ENCODE measurements at places on chromosomes 11 and 22.
A peak's percentile ranks its signal among the peaks of the same experiment; 100 is the strongest.

DNA sequence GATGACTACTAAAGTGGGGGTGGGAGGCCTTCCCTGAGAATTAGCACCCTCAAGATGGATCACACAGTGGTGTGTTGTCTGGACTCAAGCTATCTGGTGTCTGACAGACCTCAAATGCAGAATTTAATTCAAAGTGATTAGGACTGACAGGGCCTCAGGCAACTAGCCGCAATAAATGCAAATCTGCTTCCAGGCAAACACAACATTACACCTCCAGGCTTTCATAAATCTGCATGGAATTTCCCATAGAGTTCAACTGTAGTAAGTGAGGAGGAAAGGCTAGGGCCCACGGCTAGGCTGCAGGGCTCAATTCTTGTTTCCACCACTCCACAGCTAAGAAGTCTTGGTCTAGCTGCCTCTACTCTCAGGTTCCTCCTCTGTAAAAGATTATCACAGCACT lies 331.4 kb downstream of the LARGE1 start:
- no peak for DNase-seq

GRCh38 chr22:17347724-17348123 lies 21.5 kb upstream of the CECR2 start:
- DNase-seq, result no peak

DNA sequence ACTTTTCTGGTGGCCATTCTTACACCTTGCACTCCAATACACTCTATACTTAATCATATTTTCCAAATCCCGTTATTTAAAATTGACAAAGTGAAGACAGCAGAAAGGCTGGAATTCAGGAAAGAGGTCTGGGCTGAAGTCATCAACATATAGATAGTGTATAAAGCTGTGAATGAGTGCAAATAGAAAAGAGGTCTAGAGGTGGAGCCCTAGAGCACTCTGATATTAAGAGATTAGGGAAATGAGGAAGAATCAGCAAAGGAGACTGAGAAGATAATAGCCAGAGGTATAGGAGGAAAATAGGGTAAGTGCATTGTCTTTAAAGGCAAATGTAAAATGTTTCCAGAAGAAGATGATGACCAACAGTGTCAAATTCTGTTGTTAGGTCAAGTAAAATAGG lies 7.9 kb downstream of the CTR9 start:
- no peak for DNase-seq

DNA sequence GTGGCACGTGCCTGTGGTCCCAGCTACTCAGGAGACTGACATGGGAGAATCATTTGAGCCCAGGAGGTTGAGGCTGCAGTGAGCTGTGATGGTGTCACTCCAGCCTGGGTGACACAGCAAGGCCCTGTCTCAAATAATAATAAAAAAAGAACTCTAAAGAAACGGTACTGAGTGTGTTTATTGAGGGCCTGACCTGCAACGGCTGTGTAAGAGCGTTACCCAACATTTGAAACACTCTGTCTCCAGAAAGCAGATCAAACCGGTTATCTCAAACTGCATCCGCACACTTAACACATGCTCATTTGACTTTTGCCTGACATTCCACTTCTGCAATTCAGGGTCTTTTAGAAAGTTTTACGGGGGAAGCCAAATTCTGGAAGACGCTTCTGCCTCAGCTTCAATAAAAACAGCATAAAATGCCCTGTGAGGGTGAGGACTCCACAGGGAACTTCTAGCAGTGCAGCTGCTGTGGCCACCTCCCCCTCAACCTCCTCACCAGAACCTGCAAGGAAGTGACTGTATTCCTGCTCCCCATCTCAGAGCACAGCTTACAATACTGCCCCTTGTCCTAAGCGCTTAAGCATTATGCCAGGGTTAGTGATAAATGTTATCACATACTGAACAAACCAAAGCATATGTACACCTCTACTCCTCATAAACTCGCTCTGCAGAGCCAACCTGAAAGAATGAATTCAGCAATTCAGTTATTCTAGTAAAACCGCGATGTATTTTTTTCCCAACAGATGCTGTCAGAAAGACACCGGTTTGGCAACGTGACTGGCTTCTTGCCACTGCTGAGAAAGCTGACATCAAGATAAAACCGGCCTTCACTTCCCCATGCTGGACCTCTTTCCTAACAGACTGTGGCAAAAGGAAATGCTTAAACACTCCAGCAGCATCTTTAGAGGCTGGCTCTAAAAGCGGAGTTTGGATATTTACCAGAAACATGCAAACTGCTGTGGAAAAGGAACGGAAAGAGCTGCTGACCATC lies 52.2 kb downstream of the PRDM10 start:
- peak; percentile 42 for DNase-seq

DNA sequence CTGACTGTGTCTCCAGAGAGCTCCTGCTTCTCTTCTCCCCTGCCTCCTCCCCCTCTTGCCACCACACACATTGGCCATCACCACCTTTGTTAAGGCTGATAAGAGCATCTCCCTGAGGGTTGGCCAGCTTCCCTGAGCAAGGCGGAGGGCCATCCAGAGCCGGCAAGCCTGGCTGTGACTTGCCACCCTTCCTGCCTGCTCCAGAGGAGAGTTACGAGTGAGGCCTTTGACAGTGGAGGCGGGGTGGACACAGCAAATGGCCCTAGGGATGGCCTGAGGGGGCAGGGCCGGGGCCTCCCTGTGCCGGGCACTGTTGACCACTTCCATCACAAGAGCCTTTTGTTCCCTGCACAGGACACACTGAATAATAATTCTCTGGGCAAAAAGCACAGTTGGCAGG lies 5.4 kb downstream of the FREY1 start:
- DNase-seq, result no peak

GRCh38 chr11:32658639-32659406 lies 75.2 kb downstream of the EIF3M start:
- DNase-seq, result no peak

- DNase-seq, result peak; percentile 29
Observed at GRCh38 chr11:64566042-64566914, 24.7 kb upstream of the SLC22A12 start.

GRCh38 chr11:64032050-64032449 lies 3.7 kb upstream of the FLRT1 start:
- no peak for DNase-seq

DNA sequence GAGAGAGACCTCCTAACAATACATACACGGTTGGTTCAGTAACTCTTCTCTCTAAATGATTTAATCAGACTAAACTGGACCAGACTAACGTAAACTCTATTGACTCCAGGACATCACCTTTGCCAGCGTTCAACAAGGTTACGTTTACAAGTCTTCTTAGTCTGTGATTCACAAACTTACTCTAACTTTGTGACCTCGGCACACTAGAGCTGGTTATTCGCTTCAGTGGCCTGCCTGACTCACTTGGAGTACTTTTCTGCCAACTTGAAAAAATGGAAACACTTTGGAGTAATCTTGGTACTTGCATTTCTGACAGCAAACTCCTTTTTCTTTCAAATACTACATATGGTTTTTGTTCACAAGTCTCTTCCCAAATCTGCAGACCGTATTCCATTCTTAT lies 26.2 kb downstream of the MTMR2 start:
- no peak for DNase-seq

GRCh38 chr22:48937032-48937639 lies 890.5 kb downstream of the BRD1 start:
- no peak for DNase-seq

GRCh38 chr11:118521892-118522311 lies 5.4 kb upstream of the TTC36 start:
- DNase-seq, result no peak

GRCh38 chr11:128903248-128904061 lies 12.3 kb downstream of the KCNJ5 start:
- DNase-seq, result no peak

DNA sequence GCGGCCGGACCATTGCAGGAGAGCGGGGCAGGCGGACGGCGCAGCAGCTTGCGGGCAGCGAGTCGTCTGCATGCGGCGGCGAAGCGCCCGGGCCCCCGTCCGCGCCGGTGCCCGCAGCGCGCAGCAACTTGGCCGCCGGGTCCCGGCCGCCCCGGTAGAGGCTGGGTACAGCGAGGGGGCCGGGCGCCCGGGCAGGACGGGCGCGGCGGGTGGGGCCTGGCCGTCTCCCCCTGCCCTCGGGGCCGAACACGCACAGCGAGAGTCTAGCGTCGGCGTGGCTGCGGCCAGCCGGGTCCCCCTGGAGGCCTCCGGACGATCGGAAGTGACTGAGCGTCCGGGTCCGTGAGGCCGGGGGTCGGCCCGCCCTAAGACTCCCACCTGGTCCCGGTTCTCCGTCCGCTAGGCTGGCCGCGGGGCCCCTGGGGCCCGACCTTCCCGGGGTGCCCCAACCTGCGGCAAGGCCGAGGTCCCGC lies 775 bp upstream of the TRABD start:
- DNase-seq, result no peak

DNA sequence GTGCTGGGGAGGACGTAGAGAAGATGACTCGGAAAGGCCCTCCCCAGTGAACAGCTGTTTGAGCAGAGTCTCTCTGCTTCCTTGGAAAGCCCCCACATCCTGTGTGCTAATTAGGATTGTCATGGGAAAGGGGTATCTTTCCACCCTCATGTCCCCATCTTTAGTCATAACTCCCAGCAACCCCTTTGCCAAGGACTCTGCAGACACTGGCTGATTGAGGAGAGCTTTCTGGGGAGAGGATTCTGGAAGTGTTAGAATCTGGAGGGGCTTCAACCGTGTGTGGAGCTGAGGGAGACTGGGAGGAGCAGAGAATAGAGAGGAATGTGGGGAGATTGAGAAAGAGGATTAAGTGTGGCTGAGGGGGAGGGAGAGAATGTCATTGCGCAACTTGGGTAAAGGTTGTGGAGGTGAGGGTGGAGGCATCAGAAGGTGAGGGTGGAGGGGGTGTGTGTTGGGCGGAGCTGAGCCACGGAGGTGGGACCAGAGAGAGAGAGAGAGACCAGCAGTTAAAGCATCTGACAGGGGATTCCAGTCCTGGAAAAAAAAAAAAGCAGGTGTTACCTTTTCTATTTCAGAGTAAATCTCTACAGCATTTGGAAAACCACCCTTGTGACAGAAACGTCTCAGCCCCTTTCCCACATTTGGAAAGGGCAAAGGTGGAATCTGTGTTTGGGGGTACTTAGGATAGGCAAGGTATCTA lies 2.2 kb downstream of the DTX4 start:
- DNase-seq, result no peak

GRCh38 chr11:126581871-126582648 lies 226.6 kb downstream of the ST3GAL4 start:
- DNase-seq, result no peak

DNA sequence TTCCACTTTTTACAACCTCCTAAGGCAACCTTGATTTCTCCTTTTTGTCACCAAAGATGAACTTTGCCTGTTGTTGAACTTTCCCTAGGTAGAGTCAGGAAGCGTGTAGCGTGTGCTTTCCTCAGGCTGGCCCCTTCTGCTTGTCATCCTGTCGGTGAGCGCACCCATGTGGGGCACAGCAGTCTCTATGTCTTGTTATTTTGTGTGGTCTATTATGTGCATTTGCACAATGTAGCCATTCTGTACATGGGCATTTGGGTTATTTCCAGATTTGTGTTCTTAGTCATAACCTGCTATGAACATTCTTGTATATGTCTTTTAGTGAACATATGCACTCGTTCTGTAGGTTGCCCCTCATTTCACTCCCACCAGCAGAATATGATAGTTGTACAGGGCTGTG lies 34.9 kb downstream of the CABIN1 start:
- DNase-seq, result no peak

- DNase-seq, result no peak
Observed at GRCh38 chr11:114321621-114322257, 25.5 kb downstream of the NNMT start.

DNA sequence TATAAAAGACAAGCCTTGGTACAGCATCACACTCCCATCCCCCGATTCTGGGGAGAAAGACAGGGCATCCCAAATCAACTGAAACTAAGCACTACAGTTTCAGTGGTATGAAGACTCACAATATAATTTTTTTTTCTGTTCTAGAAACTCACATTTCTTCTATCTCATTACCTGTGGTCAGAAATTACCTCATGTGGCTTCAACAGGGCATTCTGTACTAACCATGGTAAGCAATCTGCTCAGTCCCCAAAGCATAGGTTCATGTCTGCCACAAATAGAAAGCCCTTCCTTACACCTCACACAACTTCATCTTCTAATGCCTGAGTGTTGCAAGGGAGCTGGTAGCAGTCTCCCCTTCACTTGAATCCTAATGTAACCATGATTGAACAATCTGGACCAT lies 147.4 kb upstream of the POU2AF2 start:
- DNase-seq, result no peak

- DNase-seq, result peak; percentile 17
Observed at GRCh38 chr22:31451709-31452571, 37.7 kb downstream of the EIF4ENIF1 start.

- no peak for DNase-seq
Observed at GRCh38 chr11:104620991-104621390, 277.3 kb downstream of the CASP12 start.

DNA sequence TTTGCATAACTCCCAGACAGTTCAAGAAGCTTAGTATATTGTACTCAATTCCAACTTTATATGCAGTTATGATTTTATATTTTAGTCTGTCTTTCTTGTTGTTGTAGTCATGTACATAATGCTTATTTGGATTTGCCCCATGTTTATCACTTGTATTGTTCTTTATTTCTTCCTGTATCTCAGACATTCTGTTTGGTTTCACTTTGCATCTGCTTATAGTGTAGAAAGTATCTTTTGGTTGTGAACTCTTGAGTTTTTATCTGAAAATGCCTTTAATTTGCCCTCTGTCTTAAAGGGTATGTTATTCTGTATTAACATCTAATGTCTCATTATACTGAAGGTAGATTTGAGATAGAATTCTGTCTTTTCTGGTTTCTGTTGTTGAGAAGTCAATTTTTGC lies 275.4 kb downstream of the DYNC2H1 start:
- no peak for DNase-seq

- DNase-seq, result no peak
Observed at GRCh38 chr22:17541476-17541875, 21.8 kb upstream of the SLC25A18 start.

DNA sequence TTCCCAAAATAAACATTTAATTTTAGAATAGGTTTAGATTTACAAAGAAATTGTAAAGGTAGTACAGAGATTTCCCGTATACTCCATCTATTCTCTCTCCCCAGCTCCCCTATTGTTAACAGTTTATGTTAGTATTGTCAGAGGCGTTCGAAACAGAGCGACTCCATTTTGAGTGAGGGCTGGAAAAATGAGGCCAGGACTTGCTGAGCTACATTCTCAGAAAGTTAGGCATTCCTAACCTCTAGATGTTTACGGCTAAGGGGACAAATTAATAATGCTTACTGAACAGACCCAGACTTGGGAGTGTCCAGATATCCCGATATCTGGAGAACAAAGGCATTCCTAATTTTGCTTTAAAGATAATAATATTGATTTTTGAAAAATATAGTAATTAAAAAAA lies 12.4 kb upstream of the NUP160 start:
- DNase-seq, result no peak

GRCh38 chr11:20566591-20567434 lies 32.6 kb upstream of the SLC6A5 start:
- DNase-seq, result no peak

DNA sequence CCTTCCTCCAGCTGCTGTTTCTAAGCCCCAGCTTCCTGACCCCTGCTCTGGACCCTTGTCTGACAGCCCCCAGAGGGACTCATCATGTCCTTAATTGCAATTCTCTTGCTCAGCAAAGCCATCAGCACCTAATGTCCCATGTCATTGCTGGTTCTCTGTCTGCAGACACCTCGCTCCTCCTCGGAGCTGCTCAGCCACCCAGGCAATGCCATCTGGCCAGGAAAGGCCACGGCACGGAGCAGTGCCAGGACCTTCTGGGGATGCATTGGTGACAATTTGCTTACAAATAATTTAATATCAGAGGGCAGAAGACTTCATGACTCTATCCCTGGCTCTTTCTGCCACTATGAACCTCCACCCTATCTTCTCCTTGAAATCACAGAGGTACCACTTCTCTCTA lies 107.0 kb upstream of the THY1 start:
- no peak for DNase-seq

GRCh38 chr11:95991545-95991944 lies 67.6 kb upstream of the MTMR2 start:
- no peak for DNase-seq

All from CMK (cell line).